ENCODE measurements at places on chromosomes 7 and 10.

GRCh38 chr10:86017841-86018734 is 348.5 kb downstream of the GRID1 start:
- no peak for DNase-seq

DNA sequence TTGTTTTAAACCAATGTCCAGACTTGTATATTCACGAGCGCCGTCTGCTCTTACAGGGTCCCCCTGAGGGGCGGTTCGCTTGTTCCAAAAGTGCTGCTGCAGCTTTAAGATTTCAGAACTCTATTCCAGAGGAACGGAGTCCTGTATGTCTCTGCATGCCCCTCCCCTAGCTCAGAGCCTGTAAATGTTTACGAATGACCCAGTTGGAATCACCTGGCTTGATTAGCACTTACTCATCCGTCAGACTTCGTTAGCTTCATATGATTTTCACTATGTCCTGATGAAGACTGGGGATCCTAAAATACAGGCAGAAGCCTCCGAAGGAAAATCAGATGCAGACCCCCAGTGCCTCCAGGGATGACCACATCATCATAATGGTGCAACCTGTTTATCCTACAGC is 4.5 kb upstream of the CHST15 start:
- DNase-seq: no peak

DNA sequence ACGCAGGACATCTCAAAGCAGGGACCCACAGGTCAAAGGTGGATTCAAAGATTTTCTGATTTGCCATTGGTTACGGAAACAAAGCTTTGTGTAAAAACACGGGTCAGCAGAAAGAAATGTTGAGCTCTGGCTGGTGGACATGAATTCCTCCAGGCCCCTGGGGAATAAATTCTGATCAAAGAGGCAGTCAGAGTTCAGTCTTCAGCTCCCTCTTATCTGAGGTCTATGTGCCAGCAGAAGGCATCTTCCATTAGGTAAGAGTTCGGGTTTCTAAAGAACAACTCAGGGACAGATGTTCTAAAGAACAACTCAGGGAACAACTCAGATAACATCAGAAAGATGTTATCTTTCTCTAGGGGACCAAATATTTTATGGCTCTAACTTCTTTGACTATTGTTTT is 64.9 kb upstream of the PALS2 start:
- no peak for DNase-seq

DNA sequence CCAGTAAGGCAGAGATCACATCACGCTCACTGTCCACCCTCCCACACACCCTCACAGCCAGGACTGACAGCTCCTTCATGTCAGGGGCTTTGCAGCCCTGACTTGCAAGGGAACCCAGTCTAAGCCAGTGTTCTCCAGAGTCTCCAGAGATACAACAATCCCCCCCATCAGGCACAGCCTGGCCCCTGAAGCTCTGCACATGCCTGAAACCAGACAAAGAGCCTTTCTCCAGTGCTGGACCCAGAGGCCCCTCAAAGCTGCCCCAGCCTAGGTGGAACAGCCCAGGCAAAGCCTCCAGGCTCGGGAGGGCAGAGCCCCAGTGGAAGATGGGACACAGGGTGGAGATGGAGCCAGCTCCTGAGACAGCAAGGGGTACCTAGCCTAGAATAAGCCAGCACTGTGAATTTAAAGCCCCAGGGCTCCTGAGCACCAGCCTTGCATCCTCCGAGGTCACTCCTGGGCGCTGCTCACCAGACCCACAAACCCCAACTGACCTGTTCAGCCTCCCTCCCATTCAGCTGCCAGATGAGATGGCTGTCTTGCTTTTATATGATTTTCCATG is 50.2 kb downstream of the GRID1 start:
- DNase-seq: no peak

DNA sequence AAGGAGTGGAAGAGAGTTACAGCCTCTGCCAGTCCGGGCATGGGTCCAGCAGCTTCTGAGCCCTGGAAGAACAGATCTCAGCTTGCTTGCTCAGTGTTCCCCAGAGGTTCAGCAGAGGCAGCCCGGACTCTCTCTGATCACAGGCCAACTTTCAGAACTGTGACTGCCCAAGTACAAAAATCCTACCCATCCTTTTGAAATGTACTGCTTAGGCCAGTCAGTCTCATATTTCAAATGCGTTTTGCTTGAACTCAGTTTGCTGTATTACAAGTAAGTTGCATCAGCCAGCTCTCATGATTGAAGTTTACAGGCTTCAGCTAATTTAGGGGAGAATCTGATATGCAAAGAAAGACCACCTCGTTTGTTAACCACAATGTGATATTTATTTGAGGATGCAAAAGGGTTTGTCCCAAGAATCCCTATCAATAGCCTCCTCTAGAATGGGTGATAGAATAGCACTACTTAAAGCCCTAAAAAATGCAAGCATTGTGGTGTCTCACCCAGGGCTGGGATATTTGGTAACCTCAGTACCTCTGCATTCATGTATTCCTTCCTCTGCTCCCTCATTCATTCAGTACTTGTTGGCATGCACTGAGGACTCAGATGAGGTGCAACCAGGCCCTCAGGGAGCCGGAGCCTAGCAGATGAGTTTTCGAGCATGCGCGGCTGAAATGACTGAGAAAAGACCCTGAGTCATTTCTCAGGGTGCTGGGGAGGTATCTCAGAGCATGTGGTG is 7.0 kb downstream of the AIMP2 start:
- DNase-seq: no peak

DNA sequence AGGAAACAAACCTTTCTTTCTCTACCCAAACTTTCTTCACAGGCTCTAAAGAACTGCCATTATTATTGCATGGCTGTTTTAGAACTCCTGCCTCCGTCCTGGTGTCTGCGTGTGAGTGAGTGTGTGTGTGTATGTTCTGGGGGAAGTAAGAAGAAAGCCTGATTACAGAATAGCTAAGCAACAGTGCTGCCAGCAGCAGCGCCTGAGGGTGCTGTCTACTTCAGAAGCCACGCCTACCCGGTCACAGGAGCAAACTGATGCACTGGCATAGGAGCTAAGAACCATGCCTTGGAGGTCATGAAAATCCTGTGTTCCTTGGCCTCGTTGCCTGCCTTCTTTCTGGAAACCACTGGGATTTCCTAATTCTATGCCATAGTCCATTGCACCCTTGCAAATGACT is 25.2 kb downstream of the LIPK start:
- DNase-seq: no peak

GRCh38 chr10:94402204-94402842 is at the start of gene TBC1D12:
Gene TBC1D12 (plus strand): TSS chr10:94402541. CDS start chr10:94402614, 73 bp downstream.
- DNase-seq: no peak

- DNase-seq: no peak
Observed at GRCh38 chr7:24576171-24577025, 3.1 kb downstream of the PALS2 start.

DNA sequence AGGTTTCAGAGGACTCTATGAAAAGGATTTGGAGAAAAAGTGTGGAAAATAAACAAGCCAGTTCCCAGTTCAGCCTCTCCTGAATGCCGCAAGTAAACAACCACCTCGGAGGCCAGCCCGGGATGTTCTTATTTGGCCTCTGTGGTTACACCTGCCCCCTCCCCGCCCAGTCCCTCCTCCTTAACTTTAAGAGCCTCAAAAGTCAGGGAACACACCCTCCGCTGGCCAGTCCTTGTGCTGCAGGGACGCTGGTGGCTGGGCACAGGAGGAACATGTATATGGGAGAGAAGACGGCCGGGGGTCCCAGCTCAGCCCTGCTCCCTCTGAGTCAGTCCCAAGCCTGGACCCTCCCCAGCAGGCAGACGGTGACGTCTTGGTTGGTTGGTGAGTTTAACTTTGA is 6.1 kb downstream of the CHST3 start:
- no peak for DNase-seq

DNA sequence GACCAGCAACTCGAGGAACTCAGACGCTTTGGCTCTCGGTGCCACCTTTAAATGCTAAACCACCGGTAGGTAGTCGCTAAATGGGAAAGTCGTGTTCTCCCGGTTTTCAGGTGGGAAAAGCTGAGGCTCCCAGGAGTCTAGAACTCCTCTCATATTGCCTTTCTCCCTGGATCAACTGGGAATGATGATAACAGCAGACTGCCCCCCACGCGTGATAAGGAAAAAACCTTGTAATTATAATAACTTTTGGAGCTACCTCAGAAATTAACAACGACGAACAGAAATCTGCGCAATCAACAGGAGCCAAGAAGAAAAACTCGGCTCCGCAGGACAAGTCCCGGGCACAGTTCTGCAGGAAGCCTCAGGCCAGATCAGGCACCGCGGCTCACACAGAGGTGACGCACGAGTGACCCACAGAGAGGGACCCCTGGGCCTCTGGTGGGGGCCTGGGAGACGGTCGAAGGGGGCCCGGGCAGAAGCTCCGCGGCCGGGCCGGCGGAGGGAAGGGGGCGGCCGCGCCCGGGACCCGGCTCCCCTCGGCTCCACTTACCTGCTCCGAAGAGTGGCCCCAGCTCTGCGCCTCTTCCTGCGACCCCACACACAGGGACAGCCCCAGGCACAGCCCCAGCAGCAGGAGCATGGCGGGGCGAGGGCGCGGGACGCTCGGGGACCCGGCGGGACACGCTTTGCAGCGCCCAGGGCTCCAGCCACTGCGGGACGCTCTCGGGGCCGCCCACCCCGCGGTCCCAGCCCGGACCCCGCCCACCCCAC is at the start of gene ITIH5:
TSS of gene ITIH5 (minus strand) at position 714 of the 771 bp plus-strand sequence. CDS start at position 640, 74 bp downstream.
- DNase-seq: no peak

GRCh38 chr10:93072713-93073538 is 767 bp upstream of the CYP26A1 start:
- DNase-seq: no peak

- DNase-seq: no peak
Observed at GRCh38 chr7:1596181-1597043, 26.6 kb upstream of the PSMG3 start.

DNA sequence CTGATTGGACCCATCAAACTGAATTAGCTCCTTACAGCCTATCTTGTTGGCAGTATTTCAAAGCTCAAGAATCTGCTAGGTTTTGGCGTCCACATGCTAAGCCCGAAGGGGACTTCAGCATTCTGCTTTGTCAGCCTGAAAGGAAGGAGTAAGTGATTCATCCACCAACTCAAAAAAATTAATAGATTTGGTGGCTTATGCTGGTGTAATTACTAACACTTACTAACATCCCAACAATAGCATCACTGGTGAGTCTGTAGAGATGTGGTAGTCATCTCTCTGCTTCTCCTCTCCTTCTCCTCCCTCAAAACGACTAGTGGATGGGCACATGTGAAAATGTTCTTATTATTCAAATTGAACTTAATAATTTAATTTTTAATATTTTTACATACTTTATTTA is 53.8 kb upstream of the EGR2 start:
- no peak for DNase-seq

GRCh38 chr7:148437043-148437442 is 153.5 kb upstream of the C7orf33 start:
- no peak for DNase-seq

DNA sequence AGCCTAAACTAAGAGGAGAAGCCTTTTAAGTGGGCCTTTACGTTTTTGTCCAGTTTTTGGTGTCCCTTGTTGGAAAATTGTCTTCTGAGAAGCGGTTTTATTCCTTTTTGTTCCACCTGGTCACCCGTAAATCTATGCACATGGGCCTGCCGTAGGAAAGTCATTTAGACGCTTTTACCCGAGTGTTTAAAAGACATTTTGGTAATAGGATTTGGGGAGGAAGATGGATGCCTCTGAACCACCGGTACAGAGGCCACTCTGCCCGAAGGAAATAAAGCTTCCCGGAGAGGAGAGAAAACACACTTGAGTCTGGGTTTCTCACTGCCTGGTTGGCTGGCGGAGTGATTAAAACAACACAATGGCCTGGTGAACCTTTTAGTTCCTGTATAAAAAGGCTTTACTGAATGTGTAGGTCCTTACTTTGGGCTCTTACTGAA is 760 bp downstream of the THNSL1 start:
- DNase-seq: no peak

- no peak for DNase-seq
Observed at GRCh38 chr10:92681306-92681834, 8.4 kb upstream of the HHEX start.

DNA sequence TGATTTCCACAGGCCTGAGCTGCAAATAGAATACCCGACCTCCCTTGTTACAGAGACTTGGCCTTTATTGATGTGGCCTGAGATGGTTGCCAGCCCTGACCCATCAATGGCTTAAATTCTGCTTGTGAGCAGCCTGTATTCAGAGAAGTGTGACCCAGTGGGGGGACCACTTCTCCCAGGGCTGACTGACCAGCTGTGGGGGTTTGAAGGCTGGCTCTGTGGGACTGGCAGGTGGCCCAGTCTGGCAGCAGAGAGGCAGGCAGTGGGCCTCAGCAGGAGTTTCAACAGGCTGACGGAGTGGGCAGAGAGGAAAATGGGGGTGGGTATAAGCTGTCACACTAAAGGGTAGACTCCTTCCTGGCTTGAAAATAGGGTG is 12.2 kb upstream of the PPIF start:
- no peak for DNase-seq

- DNase-seq: no peak
Observed at GRCh38 chr10:98047009-98047741, 16.8 kb upstream of the CRTAC1 start.

GRCh38 chr7:154676422-154677073 is 326.4 kb downstream of the PAXIP1 start:
- DNase-seq: no peak

- DNase-seq: peak; percentile 74
Observed at GRCh38 chr10:71569775-71570588, 149.6 kb downstream of the C10orf105 start.

DNA sequence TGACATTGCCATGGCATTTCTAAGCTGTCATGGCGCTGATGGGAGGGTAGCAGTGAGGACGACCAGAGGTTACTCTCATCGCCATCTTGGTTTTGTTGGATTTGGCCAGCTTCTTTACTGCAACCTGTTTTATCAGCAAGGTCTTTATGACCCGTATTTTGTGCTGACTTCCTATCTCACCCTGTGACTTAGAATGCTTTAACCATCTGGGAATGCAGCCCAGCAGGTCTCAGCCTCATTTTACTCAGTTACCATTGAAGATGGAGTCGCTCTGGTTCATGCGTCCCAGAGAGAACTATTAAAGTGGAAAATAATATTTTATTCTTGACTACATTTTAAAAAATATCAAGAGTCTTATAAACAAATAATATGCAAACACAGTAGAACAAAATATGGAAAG is 131.7 kb downstream of the RSU1 start:
- no peak for DNase-seq

- DNase-seq: no peak
Observed at GRCh38 chr10:97329766-97330165, 4.8 kb downstream of the FRAT2 start.

DNA sequence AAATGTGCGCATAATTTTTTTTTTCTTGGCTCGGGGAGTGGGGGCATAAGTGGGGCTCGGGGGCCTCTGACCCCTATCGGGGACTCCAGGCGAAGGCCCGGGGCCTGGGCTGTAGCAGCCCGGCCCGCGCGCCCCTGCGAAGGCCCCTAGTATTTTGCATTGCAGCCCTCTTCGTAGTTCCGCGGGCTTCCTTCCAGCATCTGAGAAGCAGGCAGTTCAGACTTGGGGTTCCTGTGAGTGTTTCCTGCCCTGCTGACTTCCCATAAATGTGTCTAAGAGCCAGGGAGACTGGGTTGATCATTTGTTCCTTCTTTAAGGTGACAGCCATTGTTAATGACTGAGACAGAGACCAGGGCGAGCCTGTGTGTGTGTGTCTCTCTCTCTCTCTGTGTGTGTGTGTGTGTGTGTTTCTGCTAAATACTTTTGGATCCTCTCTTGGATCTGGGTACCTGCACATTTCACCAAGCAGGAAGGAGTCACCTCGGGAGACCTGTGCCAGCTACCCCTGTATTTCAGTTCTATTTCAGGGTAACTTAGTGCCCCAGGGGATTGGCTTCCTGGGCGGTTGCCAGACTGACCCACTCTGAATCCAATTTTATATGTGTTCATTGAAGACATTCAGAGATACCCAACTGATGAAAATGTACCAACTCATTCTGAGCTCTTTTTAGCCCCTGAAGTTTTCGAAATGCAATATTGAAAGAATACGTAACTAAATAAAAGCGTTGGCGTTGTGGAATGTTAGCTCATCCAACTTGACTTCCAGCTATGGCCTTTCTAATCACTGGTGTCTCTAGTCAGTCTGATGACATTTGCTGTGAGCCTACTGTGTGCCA is 805 bp downstream of the MSRB2 start:
- peak; percentile 4 for DNase-seq

Measured in effector memory CD8-positive, alpha-beta T cell (primary cell).